ENCODE measurements at places on chromosomes 1 and 21.

DNA sequence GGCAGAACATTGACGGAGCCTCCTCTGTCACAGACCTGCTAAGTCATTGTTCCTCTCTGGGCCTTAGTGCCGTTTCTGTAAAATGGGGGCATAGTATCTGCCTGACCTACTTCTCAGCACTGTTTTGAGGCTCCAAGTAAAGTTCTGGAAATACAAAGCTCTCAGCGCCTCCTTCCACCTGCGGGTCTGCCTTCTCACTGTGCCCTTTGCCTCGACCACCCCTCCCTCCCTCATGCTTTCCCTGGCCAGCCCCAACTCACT is 15.4 kb upstream of the WASF2 start:
- no peak for DNase-seq

DNA sequence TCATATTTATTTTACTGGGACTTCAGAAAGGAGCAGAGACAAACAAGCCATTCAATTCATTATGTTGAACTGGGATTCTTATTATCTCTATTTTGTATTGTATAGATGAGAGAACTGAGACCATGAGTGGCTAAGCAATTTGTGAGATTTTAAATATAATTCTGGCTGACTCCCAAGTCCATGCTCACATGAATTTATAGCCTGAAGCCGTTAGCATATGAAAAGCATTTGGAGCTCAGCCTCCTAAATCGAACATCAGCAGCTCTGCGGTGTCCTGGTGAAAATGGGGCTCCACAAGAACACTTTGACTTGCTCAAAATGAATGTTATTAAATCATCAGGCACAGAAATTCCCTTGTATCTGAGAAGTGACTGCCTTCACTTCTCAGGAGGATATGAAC is 96.8 kb upstream of the DPT start:
- DNase-seq, result no peak

GRCh38 chr1:24803987-24804530 is 58.8 kb downstream of the CLIC4 start:
- no peak for DNase-seq

- no peak for DNase-seq
These were observed 28.9 kb downstream of the ZSCAN20 start for GRCh38 chr1:33501309-33501708.

DNA sequence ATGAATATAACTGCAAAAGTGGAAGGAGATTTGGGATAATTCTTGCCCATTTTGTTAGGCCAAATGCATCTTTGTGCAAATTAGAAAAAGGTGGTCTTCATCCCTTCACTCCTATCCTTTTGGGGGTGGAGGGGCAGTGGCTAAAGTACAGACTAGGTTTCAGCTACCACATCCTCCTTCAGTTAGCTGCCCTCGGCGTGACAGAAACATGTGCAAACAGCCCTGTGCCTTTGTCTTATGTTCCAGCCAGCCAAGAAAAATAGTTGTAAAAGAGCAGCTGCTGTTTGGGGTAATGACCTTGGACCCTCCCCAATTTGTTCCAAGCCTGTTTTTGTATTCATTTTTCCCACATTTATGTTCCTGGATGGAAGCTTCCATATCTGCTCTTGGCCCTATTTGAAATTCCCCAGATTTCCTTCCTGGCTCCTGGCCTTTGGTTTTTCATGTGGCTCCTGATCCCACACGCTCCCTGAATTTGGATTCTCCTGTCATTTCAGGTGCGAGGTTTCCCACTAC is 8.3 kb upstream of the LGALS8 start:
- no peak for DNase-seq

GRCh38 chr1:193525917-193526710 is 339.7 kb upstream of the B3GALT2 start:
- no peak for DNase-seq

- no peak for DNase-seq
These were observed 13.0 kb downstream of the UMODL1 start for GRCh38 chr21:42084079-42084478.

- no peak for DNase-seq
These were observed 56.9 kb downstream of the LPAR3 start for GRCh38 chr1:84836145-84836544.

- DNase-seq, result no peak
These were observed 508.6 kb downstream of the RWDD3 start for GRCh38 chr1:95742591-95743089.

DNA sequence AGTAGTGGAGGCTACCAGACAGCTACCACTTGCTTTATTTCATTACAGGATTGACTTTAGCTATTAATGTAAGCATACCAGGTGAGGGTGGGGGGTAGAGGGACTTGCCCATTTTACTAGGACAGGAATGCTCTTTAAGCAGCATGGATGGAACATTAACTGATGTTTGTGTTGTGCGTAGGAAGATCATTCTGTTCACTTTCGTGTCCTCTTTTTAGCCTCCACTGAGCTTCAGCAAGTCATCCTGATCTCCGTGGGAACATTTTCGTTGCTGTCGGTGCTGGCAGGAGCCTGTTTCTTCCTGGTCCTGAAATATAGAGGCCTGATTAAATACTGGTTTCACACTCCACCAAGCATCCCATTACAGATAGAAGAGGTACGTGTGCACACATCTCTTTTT is 29.3 kb downstream of the IFNGR2 start:
- DNase-seq, result no peak

DNA sequence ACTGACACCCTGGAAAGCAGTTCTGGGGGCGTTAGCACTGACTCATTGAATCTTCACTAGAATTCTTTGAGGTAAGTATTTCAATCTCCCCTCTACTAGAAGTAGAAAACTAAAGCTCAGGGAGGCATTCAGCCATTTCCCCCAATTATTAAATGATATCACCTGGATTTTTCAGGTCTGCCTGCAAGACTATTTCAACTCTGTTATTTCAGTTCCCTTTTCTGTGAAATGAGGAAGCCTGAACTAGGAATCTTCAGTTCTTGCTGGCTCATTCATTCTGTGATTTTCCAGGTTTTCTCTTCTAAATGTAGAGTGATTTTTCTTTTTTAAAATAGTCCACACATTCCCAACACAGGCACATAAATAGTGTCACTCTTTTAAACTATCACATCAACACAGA is 337.0 kb upstream of the NR5A2 start:
- DNase-seq, result no peak

GRCh38 chr1:245829194-245829593 is 674.4 kb downstream of the KIF26B start:
- DNase-seq, result no peak

- no peak for DNase-seq
These were observed 14.6 kb downstream of the EPHX1 start for GRCh38 chr1:225824533-225824941.

- DNase-seq, result no peak
These were observed 7.7 kb upstream of the KLHL12 start for GRCh38 chr1:202934755-202935154.

GRCh38 chr1:40948741-40949443 is 30.6 kb upstream of the CTPS1 start:
- DNase-seq, result no peak

GRCh38 chr1:203395751-203396150 is 44.8 kb upstream of the FMOD start:
- no peak for DNase-seq

- DNase-seq, result no peak
These were observed 338.1 kb upstream of the SNX7 start for GRCh38 chr1:98323388-98323787.

DNA sequence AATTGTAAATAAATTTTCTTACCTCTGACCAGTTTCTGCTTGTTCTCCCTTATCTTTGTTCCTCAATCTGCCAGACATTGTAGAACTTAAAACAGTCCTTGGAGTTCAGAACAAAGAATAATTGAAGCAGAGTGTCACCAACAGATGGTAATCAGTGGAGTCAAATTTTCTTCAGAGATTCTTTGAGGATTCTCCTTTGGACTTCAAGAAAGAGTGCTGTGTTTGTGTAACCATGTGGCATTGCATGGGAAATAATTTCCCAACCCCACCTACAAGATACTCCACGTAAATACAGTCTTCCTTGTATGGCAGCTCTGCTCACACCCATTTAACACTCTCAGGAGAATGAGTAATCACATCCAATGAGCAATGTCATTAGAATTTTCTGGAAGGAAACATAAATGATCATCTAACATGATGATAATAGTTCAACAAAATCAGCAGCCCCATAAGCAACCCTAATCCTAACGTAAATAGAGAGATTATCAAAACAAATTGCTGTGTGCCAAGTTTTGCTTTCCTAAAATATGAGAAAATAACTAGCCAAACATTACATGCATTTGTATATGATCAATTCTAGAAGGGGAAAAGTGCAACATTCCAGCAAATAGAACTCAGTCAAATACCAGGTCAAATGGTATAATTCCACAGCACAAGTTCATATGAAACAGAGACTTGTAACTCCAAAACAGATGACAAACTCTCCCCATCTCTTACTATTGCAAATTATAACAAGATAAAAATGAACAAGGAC is 6.9 kb upstream of the DENND1B start:
- no peak for DNase-seq

- no peak for DNase-seq
These were observed 324.8 kb downstream of the VAV3 start for GRCh38 chr1:107640207-107640606.

- no peak for DNase-seq
These were observed 125.9 kb upstream of the GREM2 start for GRCh38 chr1:240737766-240738265.

- DNase-seq, result peak; percentile 9
These were observed 171.5 kb downstream of the AJAP1 start for GRCh38 chr1:4825800-4826450.

DNA sequence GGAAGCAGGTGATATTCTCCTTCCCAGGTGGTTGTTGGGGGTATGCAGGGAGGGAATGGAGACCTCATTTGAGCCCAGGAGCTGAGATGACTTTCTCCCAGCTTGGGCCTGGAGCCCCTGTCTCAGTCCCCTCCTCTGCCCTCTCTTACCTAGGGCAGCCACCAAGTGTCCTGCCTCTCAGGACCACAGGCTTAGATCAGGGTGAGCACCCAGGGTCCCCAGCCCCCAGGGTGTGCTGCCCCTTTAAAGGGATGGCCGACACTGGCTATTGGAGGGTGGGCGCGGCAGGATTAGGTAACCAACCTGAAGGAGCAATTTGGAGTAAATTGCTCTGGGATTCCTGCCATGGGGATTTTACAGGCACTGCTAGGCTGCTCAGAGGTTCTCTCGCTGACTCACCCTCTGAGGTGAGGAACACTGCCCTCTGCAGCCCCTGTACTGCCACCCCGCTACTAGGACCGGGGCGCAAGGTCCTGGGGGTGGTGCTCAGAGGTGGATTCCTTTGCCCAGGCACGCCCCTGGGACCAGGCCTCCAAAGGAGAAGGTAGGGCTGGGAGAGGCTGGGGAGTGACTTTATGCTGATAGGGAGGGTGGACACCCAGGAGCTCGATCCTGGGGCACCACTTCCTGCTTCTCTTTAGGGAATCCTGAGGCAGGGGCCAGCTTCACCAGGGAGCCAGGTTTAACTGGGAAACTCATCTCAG is 1.5 kb downstream of the RPS6KA1 start:
- DNase-seq, result peak; percentile 73

GRCh38 chr1:101139130-101139529 is 97.7 kb upstream of the S1PR1 start:
- DNase-seq, result no peak

DNA sequence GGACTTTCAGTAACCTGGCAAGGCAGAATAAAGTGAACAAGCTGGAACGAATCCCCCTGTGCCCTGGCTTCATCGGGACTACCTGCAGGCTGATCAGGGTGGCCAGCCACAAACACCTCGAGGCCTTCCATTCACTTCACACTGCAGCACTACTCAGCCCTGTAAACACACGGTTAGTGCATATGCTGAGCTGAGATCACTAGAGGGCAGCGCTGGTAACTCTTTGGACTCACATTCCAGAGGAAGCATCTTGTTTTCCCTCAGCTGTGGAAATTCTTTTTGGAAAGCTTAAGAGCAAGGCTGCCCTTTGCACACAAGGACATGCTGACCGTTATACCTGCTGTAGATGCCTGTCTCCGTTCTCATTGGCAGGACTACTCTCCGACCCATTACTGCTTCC is 32.1 kb downstream of the PCSK9 start:
- DNase-seq, result no peak

DNA sequence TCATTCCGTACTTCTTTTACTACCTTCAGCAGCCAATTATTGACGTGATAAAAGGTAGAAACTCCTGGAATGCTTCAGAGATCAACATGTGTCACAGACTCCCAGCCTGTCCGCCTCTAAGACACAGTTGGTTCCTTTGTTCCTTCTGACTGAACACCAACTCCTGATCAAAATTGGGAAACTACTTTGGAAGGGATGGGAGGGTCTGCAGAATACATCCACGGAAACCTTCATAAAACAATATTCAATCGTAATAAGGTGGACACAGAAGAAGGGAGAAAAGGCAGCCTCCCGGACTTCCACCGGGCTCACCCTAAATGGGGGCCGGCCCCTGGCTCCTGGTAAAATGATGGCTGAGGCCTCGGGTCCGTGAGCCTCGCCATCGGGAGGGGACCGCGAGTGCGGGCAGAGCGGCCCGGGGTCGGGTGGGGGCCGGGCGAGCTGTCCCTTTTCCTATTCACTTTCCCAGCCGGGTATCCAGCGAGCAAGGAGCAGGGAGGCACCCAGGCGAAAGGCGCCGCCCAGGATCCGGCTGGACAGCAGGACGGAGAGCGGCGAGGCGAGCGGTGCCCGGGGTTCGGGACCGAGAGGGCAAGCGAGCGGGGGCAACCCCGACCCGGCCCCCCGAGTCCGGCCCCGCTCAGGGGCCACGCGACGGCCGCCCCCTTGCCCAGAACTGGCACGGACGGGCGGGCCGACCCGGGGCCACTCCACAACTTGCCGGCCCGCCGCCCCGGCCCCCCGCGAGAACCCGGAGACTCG is 805 bp downstream of the NRIP1 start:
- DNase-seq, result peak; percentile 38

DNA sequence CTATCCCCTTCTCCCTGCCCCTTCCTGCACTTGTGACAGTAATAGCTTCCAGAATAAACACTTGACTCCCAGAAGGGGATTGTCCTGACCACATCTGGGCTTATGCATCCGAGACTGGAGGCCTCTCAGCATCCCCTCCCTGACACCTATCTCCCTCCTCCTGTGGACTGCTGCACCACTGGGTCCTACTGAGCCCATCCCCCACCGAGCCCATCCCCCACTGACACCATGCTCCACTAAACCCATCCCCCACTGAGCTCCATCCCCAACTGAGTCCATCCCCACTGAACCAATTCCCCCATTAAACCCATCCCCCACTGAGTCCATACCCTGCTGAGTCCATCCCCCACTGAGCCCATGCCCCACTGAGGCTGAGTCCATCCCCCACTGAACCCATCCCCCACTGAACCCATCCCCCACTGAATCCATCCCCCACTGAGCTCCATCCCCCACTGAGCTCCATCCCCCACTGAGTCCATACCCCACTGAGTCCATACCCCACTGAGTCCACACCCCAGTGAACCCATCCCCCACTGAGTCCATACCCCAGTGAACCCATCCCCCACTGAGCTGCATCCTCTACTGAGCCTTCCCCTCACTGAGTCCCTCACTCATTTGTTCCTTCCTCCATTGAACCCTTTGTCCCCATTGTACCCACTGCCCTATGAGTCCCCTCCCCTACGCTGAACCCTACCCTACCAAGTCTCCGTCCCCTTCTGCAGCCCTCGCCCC is 5.6 kb downstream of the PDZK1IP1 start:
- no peak for DNase-seq

GRCh38 chr1:2631136-2632050 is 1.4 kb downstream of the MMEL1 start:
- no peak for DNase-seq

All from HuH-7.5 (cell line).